RWPE2 (cell line): ENCODE measurements at places on chromosomes 12 and 14.

GRCh38 chr14:106875503-106875902 lies 1349.1 kb downstream of the TMEM121 start:
- DNase-seq, result no peak

GRCh38 chr12:119208626-119209061 lies 29.9 kb downstream of the HSPB8 start:
- no peak for DNase-seq

- DNase-seq, result no peak
These were observed 16.9 kb downstream of the CDKN1B start for GRCh38 chr12:12734054-12734453.

DNA sequence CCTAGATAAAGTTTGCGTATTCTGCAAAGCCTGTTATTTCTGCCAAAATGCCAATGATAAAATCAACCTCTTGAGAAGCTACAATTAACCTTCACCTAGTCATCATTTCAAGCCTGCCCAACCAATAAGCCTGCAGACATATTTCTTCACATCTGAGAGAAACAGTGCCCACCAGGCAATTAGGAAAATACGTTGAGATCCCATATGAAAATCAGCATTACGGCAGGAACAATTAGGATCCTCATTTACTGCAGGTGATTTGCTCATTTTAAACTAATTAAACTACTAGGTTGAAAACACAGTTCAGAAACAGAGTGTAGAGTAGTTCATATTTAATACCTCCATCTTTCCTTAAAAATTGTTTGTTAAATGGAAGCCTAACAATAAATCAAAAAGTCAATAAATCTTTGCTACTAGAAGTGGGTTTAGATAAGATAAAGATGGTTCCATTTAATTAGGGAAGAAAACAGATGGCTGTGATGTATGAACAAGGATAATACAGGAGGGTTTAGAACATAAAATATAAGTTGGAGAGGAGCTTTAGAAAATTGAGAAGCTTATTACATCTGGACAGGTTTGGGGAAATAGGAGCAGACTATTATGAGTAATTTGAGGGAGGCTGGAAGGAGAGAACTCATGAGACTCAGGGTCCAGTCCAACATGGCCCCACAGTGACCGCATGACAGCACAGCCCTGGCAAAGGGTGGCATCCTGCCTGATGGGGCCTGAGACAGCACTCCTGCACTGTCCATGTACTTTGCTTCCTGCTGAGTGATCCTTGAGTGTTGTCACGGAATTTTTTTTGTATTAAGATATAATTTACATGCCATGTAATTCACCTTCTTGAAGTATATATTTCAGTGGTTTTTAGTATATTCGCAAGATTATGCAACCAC lies 26.9 kb upstream of the PYGL start:
- no peak for DNase-seq

- DNase-seq, result no peak
These were observed 111.8 kb downstream of the PRIMA1 start for GRCh38 chr14:93676416-93676958.

GRCh38 chr14:23306412-23307145 lies at the start of gene BCL2L2:
TSS of gene BCL2L2 (plus strand) at chr14:23306833. CDS start at chr14:23307768, 935 bp downstream.
- peak; percentile 94 for DNase-seq
